IPS DF 19.7 (cell line): ENCODE measurements at places on chromosomes 16 and 17.

GRCh38 chr17:29567304-29567553 lies 392 bp upstream of the ABHD15 start:
- no peak for DNase-seq

DNA sequence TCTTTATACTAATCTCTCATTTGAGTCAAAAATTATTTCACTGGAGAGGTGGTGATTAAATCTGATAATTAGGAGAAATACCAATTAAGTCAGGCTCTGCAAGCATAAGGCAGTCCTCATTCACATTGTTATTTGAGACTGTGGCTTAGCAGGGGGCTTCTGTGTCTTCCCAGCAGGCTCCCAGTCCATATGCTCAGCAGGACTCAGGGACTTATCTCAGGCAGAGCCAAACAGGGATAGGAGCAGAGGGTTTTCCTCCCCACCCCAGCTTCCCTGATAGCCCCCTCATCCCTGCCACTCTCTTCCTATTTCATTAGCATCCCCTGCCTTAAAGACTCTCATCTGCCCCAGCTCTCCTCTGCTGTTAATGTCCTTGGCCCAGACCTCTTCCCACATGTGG lies 104.3 kb upstream of the DNAH9 start:
- DNase-seq, result no peak

- no peak for DNase-seq
These were observed 97.1 kb upstream of the MYOCD start for GRCh38 chr17:12568358-12569251.

GRCh38 chr17:41338961-41339485 lies 11.6 kb downstream of the KRT33A start:
- DNase-seq, result no peak

DNA sequence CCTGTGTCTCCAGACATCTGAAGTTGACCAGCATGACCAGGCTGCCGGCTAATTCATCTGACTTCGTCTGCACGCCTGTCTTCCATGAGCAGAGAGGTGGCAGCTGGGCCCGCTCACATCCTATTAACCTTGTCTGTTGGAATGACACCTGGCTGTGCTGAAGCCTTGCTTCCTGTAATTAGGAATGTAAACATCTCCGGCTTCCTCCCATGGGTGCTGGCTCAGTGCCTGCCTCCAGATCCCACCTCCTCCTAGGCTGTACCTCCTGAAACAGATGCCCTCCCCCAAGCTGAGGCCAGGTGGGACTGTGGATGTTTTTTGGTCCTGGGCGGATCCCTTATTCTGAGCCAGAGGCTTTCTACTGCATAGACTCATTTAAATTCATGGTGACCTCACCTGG lies 296.3 kb downstream of the HS3ST4 start:
- DNase-seq, result peak; percentile 1

DNA sequence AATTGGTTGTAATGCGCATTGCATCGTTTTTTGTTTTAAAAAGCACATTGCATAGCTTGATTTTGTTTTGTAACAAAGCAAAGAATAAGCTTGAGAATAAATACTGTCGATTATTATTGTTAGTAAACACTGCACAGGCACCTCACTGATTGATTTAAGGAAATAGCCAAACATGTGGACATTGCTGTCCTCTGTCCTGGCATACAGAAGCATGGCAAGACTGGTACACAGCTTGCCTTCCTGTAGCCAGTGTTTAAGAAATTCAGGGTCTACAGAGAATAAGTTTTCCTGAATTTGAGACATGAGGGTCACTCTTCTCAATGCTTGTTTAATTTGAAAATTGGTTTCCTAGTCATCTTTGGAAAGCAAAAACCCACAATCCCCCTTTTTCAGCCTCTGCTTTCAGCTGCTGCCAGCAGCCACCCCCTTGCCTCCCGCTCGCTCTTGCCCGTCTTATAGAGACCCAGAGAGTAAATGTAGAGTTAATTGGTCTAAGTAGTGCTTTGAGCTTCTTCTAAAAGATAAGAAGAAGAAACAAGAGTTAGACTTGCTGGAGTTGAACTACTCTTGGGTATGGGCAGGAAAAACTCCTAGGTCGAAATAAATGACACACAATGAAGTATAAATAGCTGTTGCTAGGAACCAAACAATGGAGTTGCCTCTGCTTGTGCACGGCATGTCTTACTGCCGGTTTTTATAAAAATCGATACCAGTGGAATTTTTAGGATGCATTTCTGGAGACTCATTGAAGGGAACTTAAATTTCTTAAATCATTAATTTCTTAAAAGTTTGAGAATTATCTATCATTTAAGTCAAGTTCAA lies 116.6 kb downstream of the MRTFB start:
- no peak for DNase-seq

GRCh38 chr16:15051387-15051951 lies 4.4 kb downstream of the NTAN1 start:
- DNase-seq, result no peak

GRCh38 chr17:74414510-74414909 lies 17.4 kb upstream of the GPRC5C start:
- DNase-seq, result no peak

DNA sequence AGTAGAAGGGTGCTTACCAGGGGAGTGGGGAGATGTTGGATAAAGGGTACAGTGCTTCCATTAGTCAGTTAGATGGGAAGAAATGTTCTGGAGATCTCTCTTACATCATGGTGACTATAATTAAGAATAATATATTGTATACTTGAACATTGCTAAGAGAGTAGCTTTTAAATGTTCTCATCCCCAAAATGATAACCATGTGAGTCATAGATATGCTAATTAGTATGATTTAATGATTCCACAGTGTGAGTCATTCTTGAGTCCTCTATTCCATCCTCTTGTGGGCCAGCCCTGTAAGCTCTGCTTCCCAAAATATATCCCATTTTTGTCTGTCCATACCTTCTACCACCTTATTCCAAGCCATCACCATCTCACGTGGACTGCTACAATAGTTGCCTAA lies 80.6 kb upstream of the CDH11 start:
- no peak for DNase-seq

DNA sequence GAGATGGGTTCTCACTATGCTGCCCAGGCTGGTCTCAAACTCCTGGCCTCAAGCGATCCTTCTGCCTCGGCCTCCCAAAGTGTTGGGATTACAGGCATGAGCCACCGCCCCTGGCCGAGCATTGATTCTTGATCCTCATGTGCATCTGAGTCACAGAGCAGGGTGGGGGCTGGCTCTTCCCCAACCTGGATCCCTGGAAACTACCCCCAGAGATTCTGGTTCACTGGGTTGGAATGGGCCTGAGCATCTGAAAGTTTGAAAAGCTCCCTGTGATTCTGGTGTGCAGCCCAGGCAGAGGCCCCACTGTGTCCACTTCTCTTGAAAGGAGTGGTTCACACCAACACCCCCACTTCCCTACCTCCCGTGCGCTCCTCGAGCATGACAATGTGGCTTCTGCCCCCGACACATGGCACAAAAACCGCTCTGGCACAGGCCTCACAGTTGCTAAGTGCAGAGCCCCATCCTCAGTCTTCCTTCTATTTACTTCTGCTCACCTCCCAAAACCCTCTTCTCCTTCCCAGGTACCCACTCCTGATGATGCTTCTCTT lies 4.6 kb downstream of the QPRT start:
- DNase-seq, result no peak

DNA sequence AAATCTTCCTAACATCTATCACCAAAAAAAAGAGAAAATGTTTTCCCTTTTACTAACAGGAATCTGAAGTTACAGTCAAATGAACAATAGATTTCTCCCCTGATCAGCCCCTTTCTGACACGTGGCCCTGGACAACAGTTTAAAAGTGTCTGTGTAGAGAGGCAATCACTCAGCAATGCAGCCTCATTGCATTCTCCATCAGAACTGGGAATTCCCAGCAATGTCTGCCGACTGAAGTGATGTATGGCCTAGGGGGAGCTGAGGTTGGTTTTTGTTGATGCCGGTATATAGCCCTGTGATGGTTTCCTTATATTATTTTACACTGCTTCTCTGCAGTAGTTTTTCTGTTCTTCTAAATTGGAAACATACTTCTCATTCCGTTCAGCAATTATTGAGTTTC lies 904.3 kb upstream of the CDH8 start:
- DNase-seq, result no peak

DNA sequence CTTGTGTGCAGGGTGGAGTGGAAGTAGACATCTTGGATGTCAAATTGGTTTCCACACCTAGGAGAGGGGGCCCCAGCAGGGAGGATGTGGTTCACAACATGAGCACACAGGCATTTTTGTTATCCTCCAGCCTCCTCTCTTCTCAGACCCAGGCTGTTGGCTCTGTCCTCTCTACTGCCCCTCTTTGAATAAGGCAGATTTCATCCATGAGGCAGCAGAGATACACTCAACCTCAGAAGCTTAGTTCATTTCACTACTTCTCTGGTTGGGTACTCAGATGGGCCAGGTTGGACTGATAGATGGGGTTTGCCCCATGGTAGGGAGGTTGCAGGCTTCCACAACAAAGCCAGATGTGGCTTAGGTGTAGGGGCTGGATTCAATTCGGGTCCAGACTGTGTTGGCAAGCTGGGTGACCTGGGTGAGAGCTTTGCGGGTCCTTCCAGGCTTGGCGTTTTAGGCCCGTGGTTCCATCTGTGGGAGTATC lies 22.2 kb upstream of the NFATC3 start:
- no peak for DNase-seq

GRCh38 chr16:76574651-76575050 lies 297.4 kb downstream of the CNTNAP4 start:
- no peak for DNase-seq

DNA sequence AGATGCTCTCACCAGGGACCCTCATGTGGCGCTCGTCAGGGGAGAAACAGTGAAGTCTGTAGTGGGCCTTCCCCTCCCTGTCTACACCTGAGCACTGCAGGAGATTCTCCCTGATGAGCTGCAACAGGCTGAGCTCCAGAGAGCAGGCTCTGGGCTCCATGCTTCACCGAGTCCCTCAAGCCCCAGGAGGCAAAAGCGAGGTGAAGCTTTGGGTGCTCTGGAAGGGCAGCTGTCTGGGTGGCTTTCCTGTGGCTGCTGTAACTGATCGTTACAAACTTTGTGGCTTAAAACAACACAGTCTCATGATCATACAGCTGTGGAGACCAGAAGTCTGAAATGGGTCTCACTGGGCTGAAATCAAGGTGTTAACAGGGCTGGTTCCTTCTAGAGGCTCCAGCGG lies 12.1 kb upstream of the CD300LD start:
- no peak for DNase-seq

- no peak for DNase-seq
These were observed 2.8 kb upstream of the PYCR1 start for GRCh38 chr17:81939881-81940385.

DNA sequence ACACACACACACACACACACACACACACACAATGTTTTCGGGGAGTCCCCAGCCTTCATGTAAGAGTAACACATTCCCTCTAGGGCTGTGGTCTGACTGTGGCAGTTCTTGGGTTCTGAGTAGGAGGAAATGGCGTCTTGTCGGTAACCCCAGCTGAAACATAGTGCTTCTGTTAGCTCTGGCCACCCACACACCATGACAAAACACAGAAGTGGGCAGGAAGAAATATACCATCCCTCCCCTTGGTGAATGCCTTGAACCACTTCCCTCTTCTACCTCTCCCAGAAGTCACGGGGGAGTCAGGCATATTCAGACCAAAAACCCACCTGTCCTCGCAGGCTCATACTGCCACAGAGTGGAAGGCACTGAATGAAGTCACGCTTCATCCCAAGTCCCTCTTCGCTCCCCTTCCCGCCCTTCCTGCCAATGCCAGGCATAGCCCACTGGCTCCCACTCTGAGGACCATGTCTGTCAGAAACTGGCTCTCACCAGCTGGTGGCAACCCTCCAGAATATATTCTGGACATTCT lies 11.5 kb downstream of the SLC35B1 start:
- no peak for DNase-seq

GRCh38 chr16:51939378-51939871 lies 607.5 kb downstream of the TOX3 start:
- no peak for DNase-seq

GRCh38 chr17:40857535-40857934 lies 9.5 kb downstream of the KRT12 start:
- no peak for DNase-seq

- no peak for DNase-seq
These were observed 5.0 kb downstream of the CA4 start for GRCh38 chr17:60154616-60155426.

DNA sequence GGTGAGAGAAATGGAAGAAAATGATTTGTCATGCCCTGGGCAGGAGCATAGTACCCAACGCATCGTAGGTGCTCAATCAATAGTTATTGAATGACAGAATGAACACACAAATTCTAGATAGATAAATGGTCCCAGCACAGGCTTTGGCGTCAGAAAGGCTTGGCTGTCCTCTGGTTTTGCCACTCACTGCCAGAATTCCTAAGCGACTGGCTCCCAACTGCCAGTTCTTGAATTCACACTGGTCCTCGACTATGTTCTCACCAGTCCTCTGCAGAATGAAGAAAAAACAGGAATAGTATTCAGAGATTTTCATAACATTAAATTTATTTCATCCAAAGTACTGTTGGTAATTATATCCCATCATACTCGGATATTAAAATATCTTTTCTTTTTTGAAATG lies 163.1 kb upstream of the NOL11 start:
- no peak for DNase-seq

GRCh38 chr16:47366228-47366627 lies 94.6 kb downstream of the ITFG1 start:
- no peak for DNase-seq

DNA sequence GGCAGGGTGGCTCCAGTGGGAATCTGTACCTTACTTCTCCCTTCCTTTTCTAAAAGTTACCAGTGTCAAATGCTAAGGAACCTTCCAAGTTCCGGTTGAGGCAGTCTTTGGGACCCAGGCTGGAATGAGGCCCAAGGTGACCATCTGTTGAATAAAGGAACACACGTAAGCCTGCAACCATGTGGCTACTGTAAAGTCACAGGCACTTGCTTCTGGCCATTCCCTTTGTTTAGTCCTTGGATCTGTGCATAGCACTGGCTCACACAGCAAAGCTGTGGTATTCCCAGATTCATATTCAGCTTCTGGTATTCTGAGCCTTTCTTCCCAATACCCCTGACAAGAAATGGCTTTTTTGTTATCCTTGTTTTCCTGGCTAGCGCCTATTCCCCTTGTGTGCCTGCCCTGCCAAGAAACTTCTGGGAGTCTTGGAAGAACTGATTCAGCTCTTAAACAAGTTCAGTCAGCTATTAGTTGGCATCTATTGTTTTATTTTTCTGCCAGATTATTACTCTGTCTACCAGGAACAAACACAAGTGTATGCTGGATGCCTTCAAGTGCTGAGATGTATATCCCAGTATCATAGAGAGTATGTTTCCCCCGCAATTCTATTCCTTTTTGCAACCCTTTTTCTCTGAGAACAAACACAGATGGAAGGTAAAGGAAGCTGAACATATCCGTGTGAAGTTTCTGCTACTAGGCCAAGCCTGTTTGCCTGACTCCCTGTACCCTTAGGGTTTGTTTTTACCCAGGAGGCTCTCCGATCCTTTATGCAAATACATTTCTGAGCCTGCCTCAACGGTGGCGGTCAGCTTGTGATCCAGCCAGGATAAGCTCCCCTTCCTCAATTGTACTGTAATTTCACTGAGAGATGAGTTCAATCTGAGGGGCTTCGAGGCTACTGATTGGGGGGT lies 13.2 kb downstream of the TMEM238L start:
- DNase-seq, result no peak
